ENCODE measurements at places on chromosomes 7 and 10. TPM values are rescaled to one million over a fixed set of nuclear protein-coding genes. Genes with fewer than 3 reads are reported as not detected.
A peak's percentile ranks its signal among the peaks of the same experiment; 100 is the strongest.

Gene TDRD1
- 0.11 TPM for polyA plus RNA-seq

- DNase-seq = no peak
These were observed 167.9 kb downstream of the RNF216 start for GRCh38 chr7:5613607-5614006.

Gene ELAPOR2
- 5.3 TPM for polyA plus RNA-seq

Gene GRID1
- 0.29 TPM for polyA plus RNA-seq

DNA sequence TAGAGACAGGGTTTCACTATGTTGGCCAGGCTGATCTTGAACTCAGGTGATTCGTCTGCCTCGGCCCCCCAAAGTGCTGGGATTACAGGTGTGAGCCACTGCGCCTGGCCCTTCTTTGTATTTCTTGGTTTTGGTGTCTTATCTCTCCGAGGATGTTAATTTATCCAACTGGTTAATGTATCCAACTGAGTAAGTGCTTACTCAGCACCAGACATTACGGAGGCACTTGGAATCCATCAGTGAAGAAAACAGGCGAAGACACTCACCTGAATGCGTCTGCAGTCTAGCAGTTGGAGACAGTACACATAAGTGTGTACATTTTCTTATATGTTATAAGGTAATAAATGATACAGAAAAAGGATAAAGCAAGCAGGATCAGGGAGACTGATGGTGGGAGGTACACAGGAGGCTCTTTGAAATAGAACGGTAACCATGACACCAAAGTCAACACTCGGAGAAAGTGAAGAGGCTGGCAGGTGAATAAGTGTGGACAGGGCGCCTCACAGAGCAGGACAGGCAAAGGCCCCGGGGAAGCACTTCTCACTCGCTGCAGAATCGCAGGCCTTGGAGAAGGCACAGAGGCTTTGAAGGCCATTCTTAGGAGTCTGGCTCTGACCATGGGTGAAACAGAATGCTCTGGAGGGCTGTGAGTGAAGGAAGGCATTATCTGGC is 73.1 kb downstream of the LANCL2 start:
- no peak for DNase-seq

DNA sequence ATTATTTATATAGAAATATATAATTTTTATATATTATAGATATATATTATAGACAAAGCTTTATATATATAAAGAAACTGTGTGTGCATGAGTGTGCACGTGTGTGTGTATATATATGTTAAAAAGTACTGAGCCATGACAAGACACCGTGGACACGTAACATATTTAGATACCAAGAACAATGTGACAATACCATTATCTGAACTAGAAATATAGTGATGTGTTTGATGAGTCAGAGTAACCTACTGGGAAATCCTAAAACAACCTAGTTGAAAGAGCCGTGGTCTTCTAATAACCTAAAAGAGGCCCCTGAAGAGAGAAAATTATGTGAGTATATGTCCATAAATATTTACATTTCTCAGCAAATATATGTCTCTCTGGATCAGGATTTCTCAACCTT is 50.7 kb upstream of the ITGB8 start:
- no peak for DNase-seq

Gene POLR2J2
- 2.8 TPM for polyA plus RNA-seq

Gene PLAC9
- polyA plus RNA-seq = 78.6 TPM

DNA sequence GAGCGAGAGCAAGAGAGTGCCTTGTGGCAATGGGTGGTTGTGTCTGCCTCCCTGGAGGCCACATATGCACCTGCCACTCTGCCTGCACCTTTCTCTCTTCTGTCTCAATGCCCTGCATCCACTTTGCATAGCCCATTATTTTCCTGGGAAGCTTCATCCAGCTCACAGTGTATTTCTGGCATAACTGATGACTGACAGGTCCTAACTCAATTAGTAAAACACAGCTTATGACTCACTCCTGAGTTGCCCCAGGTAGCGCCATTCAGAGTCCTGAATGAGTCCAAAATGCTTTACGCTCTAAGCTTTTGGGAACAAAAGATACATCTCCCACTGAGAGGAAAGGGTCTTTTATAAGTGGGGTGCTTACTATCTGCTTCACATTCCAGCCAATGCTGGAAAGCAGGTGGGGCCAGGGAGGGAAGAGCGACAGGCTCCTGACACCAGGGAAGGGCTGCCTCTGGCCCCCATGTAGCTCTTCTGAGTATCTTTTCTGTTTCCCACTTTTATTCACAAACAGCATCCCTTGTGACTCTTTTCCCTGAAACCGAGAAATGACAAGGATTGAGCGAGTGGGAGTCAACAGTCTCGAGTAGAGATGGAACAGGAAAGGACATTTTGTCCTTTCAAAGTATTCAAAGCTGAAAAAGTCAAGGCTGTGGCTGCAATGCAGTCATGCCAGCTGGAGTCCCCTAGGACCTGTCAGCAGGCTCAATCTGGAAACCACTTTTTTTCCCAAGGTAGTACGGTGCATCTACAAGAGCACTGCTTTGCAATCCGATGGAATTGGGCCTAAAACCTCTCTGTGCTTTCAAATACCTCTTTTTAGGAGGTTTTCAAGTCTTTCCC is 479.3 kb upstream of the PODXL start:
- DNase-seq = no peak

GRCh38 chr10:2874963-2875362 is 192.4 kb upstream of the PFKP start:
- no peak for DNase-seq

DNA sequence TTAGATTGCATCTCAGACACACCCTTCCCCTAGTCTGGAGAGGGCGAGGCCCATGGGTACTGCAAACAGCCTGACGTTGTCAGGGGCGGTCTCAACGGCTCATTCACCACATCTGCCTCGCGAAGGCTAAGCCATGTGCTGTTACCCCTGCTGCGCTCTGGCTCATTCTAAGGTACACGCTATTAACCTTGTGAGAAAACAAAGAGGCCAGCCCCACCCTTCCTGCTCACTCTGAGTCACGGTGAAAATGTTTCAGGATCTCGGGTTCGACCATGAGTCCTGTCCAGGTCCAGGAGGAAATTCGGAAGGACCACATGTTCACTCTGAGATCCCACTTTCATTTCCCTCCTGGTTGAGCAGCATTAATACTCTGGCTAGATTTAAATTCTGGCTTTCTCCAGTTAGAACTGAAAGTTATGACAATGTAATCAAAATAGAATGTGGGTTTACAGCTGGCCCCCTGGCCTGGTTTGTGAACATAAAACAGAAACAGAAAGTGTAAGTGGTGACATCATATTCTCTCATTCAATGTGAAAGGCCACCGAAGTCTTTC is 55.2 kb downstream of the EGFR start:
- no peak for DNase-seq

DNA sequence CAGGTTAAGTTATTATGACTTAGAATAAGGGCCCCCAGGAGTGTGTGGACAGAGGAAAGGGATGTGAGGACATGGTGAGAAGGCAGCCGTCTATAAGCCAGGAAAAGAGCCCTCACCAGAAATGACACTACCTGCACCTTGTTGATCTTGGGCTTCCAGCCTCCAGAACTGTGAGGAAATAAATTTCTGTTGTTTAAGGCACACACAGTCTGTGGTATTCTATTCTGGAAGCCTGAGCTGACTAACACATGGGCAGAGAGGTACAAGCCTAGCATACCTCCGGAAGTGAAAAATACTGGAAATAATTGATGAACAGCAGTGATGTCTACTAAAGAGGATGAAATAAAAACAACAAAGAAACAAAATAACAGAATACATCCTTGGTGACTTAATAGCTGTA is 46.1 kb upstream of the GRB10 start:
- DNase-seq = no peak

- DNase-seq = peak; percentile 71
These were observed 501.9 kb upstream of the SEMA3D start for GRCh38 chr7:85688712-85689111.

DNA sequence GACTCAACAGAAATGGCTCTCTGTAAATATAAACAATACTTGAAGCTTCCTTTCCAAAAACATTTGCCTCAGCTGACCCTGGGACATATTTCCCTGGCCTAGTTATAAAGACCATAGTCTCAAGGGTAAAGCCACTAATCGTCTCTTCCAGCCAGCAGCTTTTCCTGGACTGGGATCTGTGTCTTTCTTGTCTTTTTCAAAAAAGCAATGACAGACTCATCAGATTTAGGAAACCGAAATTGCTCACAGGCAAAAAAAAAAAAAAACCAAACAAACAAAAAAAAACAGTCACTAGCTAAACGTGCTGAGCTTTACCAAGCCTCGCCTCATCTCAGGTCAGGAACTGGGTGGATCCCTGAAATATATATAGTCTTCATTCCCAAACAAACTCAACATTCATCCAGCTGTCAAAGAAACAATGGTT is 23.5 kb downstream of the STN1 start:
- no peak for DNase-seq

GRCh38 chr7:155935005-155935557 is 122.8 kb upstream of the SHH start:
- no peak for DNase-seq

GRCh38 chr10:58782876-58783851 is 270.5 kb downstream of the BICC1 start:
- DNase-seq = peak; percentile 84

DNA sequence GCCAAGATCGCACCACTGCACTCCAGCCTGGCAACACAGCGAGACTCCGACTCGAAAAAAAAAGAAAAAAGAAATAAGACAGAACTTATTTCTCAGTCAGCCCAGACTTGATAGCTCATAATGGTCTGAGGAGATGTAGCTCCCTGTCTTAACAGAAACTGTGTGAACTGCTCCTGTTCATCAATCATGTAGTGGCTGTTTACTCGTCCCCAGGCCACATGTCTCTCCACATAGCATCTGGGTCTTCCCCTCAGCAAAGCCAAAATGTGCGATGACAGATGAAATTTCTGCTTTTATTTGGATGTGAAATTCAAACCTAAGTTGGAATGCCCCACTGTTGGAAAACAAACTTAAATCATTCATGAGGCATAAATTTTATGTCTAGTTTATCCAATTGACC is 219.0 kb downstream of the CACNA2D1 start:
- DNase-seq = no peak

GRCh38 chr10:118790058-118790457 is 35.3 kb upstream of the CACUL1 start:
- DNase-seq = no peak

Gene GLI3
- 0.50 TPM for polyA plus RNA-seq

- no peak for DNase-seq
These were observed 35.4 kb downstream of the MYPN start for GRCh38 chr10:68144709-68145108.

DNA sequence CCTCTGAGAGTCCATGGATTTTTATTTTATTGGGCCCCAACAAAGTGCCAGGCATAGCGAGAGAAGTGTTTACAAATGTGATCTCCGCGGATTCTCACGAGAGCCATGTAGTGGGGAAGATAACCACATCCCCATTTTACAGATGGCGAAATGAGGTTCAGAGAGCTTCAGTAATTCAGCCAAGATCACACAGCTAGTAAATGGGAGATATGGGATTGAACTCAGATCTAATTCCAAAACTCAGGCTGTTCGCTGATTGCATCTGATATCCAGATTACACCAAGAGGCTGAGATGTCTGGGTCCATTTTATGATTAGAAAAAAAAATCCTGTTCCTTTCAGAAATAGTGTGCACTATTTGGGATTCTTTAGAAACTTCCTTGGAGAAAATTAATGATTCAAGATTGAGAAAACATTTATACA is 1.3 kb downstream of the FAS start:
- DNase-seq = no peak

- no peak for DNase-seq
These were observed 247.0 kb downstream of the SLC25A13 start for GRCh38 chr7:96074871-96075270.

DNA sequence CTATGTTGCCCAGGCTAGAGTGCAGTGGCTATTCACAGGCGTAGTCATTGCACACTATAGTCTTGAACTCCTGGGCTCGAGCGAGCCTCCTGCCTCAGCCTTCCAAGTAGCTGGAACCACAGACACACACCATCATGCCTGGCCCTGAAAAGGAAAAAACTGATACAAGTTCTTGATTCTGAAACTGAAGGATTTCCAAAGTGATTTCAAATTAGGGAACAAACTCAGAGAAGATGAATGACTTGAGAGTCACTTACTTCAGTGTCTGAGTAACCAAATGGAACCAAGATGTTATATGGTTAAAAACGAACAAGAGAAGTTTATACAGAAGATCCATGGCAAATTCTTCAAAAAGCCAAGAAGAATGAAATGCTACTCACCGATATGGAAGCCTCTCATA is 14.4 kb downstream of the CWF19L1 start:
- no peak for DNase-seq

- no peak for DNase-seq
These were observed 140.5 kb downstream of the LRRC4 start for GRCh38 chr7:127890726-127891125.

Gene SMARCD3
- 141 TPM for polyA plus RNA-seq

- no peak for DNase-seq
These were observed 44.7 kb upstream of the GARS1 start for GRCh38 chr7:30549931-30550493.

- peak; percentile 40 for DNase-seq
These were observed 28.7 kb upstream of the CD36 start for GRCh38 chr7:80609751-80610150.

Gene THNSL1
- 3.1 TPM for polyA plus RNA-seq

- no peak for DNase-seq
These were observed 30.8 kb downstream of the GATA3 start for GRCh38 chr10:8085251-8085650.

DNA sequence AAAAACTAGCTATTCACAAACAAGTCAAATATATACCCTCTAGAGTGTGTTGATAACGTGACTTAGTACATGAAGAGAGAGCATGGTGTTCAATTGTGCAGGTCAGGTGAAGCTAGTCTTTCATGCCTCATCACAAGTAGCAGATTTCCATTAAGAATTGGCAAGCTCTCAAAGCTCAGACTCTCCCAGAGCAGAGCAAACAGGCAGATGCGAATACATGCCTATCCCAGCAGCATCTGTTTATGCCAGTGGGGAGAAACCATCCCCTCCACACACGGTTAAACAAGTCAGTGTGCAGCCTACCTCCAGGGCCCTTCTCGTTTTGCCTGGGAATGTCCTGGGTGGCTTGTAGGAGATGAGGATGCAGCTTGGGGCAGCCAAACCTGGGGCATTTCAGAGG is 532.5 kb upstream of the C7orf33 start:
- DNase-seq = no peak

GRCh38 chr10:33325929-33326328 is 8.5 kb downstream of the NRP1 start:
- DNase-seq = no peak

Gene AGAP3
- polyA plus RNA-seq = 61.4 TPM

GRCh38 chr7:134545918-134546317 is 3.0 kb upstream of the AKR1B15 start:
- DNase-seq = no peak

Gene SNCG
- polyA plus RNA-seq = 30.2 TPM

Gene TAS2R3
- polyA plus RNA-seq = 0.18 TPM

- DNase-seq = no peak
These were observed 188.6 kb downstream of the AUTS2 start for GRCh38 chr7:69786730-69787395.

DNA sequence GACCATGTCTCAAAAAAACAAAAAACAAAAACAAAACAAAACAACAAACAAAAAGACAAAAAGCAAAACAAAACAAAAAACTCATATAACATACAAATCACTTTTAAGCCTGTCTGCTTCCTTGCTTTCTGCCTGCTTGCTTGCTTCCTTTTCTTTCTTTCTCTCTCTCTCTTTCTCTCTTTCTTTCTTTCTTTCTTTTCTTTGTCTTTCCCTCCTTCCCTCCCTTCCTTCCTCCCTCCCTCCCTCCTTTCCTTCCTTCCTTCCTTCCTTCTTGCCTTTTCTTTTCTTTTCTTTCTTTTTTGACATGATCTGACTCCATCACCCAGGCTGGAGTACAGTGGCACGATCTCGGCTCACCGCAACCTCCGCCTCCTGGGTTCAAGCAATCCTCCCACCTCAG is 15.9 kb upstream of the TRA2A start:
- no peak for DNase-seq

Gene PDE6C
- not detected for polyA plus RNA-seq
